ENCODE measurements at places on chromosomes 5 and 9.

DNA sequence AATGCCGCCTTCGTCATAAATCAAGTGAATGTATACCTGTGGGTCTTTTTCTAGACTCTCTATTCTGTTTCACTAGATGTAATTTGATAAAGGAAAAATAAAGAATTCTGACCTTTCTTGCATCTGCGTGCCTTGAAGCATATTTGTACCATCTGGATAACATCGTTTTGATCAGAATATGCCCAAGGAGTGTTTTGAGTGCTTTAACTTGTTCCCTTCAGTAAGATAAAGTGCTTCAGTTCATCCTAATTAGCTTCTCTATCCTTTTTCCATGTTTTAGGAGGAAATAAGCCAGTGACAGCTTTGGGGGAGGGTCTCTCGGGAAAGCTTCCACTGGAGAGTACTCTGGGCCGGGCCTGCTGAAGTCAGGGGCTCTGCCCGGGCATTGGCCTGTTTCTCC lies 113.5 kb upstream of the DAP start:
- DNase-seq = no peak

DNA sequence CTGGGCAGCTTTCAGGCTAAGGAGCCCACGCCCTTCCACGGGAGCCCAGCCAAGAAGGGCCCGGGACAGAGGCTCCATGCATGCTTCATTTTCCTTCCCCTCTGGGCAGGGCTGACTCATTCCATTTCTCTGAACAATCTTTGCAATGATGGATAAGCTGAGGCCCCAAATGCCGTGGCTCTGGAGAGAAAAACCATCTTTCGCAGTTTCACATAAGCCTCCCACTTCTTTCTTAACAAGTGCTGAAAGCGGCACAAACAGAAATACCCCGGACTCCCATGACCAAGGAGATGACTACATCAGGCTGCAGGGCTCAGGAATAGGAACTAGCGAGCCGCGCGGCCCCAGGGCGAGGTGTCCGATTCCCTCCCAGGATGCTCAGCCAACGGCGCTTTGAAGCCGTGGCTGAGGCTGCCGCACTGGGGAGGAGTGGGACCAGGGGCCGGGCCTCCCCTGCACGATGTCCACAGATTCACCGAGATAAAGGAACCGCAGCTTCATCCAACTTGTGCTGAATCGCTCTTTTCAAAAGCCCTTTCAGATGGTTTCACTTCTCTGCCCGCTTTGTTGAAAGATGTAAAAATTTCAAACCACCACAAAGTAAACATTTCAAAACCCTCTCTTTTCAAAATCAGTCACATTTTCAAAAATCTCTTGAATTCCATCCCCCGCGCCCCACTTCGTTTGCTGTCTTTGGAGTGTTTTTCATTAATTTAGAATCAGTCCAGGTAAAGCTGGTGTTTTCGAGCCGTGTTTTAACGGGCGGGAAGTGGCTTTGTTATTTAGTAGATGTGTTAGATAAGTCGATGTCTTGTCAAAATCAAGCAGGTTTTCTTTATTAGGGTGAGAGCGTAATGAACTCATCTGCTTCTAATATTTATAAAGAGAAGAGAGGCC lies 96.5 kb upstream of the LMX1B start:
- DNase-seq = peak; percentile 82

GRCh38 chr9:110443146-110443865 lies 105.6 kb upstream of the TXNDC8 start:
- DNase-seq = no peak

DNA sequence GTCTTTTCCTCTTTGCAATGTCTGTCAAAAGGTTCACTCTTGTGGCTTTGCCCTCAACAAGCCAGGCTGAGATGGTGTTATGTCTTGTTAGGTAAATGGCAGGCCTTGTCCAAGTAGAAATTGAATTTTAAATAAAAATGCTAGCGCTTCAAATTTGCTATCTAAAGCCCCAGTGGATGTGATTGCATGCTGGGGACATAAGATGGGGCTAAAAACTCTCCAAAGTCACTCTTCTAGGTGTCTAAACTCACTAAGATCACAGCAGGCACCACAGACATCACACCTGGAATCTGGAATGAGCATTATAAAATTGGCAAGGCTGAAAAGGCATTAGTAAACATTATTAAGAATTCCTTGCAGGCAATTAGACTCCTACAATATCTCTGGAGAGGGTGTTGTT lies 262.7 kb upstream of the CLINT1 start:
- no peak for DNase-seq

DNA sequence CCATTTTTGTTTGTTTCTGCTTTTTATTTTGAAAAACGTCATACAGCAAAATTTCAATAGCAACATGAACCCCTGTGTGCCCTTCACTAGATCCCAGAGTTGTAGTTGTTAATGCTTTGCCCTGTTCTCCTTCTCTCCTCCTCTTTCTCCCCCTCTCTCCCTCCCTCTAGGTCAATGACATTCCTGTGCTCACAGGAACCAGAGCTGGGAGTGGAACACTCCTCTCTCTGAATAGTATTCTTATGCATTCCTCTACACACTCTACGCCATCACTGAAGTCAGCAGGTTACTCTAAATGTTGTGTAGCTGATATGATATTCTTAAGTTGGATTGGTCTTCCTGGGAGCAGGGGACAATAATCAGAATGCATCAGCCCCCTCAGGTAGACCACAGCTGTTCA lies 243.4 kb downstream of the SYK start:
- no peak for DNase-seq

DNA sequence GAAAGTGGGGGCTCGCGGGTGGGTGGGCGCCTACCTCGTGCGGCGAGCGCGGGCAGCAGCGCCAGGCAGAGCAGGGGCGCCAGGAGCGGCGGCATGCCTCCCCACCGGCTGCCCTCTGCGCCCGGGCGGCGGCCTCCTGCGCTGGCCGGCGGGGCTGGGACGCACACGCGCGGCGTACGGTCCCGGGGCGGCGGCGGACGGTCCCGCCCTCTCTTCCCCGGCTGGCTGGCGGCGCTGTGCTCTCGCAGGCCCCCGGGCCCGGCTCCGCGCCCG lies 220 bp downstream of the NOTCH1 start:
- DNase-seq = no peak

- DNase-seq = no peak
Measured at GRCh38 chr9:9552665-9553064, 1060.1 kb downstream of the PTPRD start.

- no peak for DNase-seq
Measured at GRCh38 chr5:33565324-33565723, 124.6 kb downstream of the TARS1 start.

DNA sequence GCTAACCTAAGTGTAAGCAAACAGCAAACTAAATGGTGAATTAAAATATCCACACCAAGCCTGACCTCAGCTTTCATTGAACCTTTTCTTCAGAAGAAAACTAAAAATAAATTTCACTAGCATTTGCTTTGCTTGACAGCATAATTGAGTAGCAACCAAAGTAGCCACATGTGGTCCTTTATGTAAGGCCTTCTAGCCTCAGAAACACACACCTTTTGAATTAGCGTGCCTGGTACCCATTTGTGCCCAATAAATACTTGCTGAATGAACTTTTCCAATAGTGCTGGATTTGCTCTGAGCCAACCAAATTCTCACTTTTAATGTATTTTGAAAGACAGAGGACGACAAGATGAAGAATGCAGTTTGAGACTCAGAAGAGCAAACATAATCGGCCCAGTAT lies 2.1 kb upstream of the NIPBL start:
- DNase-seq = no peak

- DNase-seq = no peak
Measured at GRCh38 chr5:175733017-175733416, 75.1 kb downstream of the HRH2 start.

- no peak for DNase-seq
Measured at GRCh38 chr9:74697535-74697934, 190.2 kb downstream of the TRPM6 start.

DNA sequence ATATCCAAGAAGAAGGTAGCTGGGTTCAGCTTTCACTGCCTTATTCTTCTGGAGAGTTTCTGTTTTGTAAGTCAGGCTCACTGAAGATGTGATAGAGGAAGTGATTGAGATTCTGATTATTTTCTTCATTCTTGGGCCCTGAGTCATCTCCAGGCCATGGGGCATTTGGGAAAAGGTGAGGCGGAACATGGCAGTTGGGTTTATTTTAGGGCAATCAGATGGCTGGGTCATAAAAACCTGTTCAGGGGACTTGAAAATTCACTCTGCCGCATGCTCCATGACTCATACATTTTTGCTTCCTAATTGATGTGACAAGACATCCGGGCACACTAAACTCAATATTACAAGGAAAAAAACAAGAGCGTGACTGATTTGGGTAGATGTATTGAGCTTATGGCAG lies 265.7 kb upstream of the KLF4 start:
- no peak for DNase-seq

DNA sequence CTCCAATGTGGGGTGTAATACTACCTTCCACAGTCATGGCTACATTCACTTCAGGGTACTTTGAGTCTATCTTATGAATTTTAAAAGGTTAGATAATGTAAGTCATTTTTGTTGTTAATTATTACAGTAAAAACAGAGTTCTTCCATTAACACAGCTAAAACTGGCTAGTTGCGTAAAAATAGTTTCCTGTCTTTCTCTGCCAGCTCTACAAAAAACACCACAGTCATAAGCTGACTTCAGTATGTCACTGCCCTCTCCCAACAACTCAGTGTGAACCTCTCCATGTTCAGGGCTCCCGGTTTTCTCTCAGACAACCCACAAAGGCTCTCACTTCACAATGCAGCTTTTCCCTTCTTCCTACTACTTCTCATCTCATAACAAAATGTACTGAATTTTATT lies 84.8 kb upstream of the ITGA1 start:
- no peak for DNase-seq

DNA sequence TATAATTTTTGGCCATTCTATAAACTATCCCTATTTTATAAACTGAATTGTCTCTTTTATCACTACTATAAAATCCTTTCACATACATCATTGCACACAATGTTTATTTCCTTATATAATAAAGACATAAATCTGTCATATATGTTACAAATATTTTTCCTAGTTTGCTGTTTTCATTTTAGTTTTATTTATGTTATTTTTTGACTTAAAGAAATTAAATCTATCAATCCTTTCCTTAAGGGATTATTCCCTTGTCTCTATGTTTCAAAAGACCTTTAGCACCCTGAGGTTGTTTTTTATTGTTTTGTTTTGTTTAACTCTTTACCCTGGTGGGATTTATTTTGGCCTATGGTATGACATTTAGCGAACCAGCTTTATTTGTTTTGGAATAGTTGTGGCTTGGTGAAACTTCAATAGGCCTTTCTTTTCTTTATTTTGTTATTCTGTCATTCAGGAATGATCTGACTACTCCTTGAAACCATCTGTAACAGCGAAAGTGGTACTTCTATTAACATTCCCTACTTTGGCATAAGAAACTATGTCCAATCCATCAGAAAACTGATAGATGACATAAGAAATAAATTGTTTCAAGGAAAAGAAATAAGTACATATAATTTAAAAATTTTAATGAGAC lies 125.9 kb downstream of the CEP120 start:
- no peak for DNase-seq

DNA sequence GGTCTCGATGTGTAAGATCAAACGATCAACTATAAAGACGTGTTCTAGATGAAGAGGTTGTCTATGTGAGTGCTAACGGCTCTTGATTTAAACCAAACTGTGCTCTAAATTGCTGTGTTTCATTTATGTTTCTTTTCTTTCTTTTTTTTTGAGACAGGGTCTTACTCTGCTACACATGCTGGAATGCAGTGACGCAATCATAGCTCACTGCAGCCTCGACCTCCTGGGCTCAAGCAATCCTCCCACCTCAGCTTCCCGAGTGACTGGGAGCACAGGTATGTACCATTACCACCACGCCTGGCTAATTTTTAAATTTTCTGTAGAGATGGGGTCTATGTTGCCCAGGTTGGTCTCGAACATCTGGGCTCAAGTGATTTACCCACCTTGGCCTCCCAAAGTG lies 24.0 kb upstream of the RNF130 start:
- DNase-seq = no peak

DNA sequence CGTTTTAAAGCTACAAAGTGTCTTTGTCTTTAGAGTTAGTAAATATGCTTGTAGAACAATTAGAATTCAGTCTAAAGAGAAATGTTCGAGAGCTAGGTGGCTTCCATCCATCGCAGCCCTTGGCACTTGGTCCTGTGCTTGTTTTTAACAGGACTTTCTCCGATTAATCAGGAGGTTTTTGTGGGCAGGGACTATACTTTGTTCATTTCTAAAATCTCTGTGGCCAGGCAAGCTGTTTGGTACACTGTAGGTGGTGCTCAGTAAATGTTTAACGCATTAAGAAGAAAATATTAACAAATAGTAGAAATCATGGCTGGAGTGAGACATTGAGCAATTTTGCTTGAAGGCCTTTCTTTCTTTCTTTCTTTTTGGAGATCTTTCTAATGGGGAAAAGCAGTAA lies 20.8 kb downstream of the AGXT2 start:
- DNase-seq = no peak

- peak; percentile 56 for DNase-seq
Measured at GRCh38 chr5:7927466-7928375, 58.8 kb downstream of the MTRR start.

DNA sequence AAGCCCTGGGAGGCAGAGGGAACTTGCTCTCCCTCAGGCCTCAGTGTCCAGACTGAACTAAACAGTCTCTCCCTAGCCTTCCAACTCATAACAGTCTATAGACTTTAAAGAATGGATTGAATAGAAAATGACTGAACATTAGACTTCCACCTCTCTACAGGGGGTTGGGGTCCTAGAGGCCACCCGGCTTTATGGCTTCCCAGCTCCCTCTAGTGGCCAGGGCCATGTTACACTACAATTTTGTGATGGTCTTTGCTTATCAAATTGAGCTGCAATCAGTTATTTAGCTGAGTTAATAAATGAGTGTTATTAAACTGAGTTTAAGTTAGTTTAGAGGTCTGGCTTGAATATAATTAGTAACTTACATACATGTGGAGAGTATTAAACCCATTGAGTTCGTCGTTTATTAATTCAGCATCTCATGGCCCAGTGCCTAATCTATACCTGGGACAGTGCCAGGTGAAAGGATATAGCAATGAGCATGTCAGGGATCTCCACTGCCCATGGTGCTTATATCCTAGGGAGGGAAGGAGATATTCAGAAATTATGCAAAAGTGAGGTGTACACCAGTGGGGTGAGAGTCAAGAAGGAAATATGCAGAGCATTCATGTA lies 105.2 kb downstream of the SH3TC2 start:
- DNase-seq = peak; percentile 46

DNA sequence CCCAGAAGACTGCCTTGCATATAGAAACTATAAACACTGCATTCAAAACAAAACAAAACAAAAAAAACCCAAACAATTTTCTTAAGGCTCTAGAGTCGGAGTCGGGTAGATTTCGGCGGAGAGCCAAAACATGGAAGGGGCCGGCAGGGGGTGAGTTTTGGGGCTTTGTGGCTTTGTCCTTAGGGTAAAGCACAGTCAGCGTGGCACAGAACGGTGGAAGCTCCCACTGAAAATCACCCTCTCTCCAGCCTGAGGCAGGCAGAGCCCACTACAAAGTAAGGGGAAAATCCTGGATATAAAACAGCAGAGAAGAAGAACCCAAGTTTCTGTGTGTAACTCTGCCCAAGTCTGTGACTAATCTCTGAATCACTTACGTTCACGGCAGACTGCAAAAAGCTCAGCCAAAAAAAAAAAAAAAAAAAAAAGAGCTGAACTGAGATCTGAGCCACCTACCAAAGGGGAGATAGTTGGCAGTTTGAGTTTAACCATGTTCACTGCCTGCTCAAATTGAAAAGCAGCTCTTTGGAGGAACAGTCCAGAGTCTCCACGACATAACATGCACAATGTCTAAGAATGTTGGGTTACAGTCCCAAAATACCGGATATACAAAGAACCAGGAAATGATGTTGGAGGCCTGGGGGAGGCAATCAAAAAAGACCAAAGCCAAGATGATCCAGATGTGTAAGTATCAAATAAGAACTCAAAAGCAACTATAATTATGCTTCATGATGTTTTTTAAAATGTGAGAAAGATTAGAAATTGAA lies 26.6 kb upstream of the OR2K2 start:
- DNase-seq = peak; percentile 2

- DNase-seq = no peak
Measured at GRCh38 chr9:82880336-82881050, 182.4 kb downstream of the RASEF start.
